ENCODE measurements at places on chromosomes 11 and 22.

DNA sequence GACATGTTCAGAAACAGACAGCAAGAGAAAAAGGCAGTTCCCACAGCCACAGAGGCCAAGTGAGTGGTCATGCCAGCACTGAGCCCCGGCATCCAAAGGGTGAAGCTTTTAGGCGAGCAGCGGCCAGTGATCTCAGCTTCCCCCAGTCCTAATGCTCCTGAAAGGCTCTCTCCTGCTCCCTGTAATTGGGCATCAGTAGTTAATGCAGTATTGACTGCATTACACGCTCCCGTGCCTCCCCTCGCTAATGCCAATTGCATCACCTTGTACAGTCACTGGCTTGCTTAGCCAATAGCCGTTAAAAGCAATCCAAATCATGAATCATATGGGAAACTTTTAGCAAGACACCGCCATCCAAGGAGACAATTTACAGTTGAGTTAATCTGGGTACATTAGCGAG lies 4.9 kb downstream of the LMO1 start:
- DNase-seq, result no peak

- DNase-seq, result no peak
Measured at GRCh38 chr11:10329935-10330334, 25.1 kb downstream of the ADM start.

DNA sequence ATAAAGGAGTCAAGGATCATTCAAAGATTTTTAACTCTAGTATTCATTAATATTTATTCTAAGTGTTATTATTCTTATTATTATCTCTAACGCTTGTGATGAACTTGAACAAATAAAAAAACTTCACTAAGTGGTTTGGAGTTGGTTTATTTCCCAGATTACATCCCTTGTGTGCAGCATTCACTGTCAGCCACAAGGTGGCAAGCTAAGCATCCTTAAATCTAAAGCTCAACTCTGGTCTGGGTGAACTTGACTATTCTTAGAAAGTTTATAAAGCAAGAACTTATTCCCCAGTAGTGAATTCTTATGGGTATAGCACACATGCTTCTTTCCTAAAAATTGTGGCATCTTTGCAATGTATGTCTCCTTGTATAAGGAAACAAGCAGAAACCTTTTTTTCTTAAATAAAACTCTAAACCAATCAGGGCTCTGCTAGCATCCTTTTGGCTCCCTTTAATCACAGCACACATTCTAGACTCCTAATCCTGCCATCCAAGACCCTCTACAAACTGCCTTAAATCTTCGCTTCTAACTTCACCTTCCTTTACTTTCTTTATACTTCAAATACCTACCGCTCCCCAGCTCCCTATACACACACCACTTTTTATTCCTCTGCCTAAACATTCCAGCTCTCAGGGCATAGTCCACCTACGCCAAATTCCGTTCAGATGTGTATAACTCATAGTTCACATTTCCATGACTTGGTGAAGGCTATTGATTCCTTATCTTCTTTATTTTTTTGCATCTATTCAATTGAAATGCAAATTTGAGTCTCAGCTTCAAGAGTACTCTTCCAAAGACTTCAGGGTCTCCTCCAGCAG lies 1068.8 kb downstream of the DLG2 start:
- DNase-seq, result no peak

- no peak for DNase-seq
Measured at GRCh38 chr11:1261241-1262071, 38.6 kb downstream of the MUC5B start.

GRCh38 chr11:47071341-47071740 lies 105.3 kb downstream of the ARFGAP2 start:
- DNase-seq, result no peak

GRCh38 chr11:76592025-76592914 lies 78.3 kb downstream of the LRRC32 start:
- no peak for DNase-seq
